Renal cortical epithelial cell (primary cell): ENCODE measurements at places on chromosomes 7 and 10. TPM values are rescaled to one million over a fixed set of nuclear protein-coding genes. Genes with fewer than 3 reads are reported as not detected.

GRCh38 chr10:239109-239508, 103.9 kb downstream of the ZMYND11 start:
- peak; percentile 9 for DNase-seq

The GALNT17 gene
- total RNA-seq = not detected in 2 replicates

GRCh38 chr7:44288381-44288685, 37.1 kb downstream of the CAMK2B start:
- DNase-seq = no peak

The HYAL4 gene
- total RNA-seq = not detected in 2 replicates

GRCh38 chr7:115230882-115231571, 309.1 kb downstream of the MDFIC start:
- DNase-seq = peak; percentile 100

DNA sequence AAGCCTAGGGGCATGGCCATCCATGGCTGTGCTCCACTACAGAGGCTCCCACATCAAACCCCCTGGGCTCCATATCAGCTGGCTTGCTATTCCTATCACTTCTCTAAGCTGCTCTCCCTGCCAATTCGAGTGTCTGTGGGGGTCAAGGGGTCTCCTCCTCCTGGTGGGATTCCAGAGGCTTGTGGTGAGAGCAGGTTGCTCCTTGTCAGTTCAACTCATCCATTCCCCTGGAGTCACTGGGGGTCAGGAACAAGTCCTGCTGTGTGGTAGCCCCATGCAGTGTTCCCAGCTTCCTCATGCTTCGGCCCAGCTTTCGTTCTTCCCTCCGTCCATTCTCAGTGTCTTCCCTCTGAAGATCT, 86.6 kb upstream of the UNC5B start:
- no peak for DNase-seq

DNA sequence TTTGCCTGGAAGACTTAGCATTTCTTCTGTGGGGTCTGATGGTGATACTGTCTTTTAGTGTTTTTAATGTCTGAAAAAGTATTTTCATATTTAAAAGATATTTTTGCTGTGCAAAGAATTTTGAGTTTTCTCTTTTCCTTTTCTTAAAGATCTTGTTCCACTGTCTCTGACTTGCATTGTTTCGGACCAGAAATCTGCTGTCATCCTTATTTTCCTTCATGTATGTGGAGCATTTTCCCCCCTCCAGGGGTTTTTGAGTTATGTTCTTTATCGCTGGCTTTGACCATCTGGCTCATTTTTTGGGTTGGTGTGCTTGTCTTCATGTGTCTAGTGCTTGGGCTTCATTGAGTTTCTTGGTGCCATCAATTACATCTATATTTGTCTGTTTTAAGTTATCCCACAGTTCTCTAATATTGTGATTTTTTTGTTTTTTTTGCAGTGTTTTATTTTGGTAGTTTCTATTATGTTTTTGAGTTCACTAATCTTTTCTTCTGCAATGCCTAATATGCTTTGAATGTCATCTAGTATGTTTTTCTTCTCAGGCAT, 119.9 kb downstream of the MGMT start:
- DNase-seq = peak; percentile 14

The CDK1 gene
- total RNA-seq = 3.8 and 50.5 TPM in 2 replicates

The GPC2 gene
- total RNA-seq = 1.6 and 2.3 TPM in 2 replicates

The ITGB8 gene
- total RNA-seq = 257 and 399 TPM in 2 replicates

GRCh38 chr10:103450201-103450695, 1.9 kb downstream of the CALHM2 start:
- DNase-seq = no peak

DNA sequence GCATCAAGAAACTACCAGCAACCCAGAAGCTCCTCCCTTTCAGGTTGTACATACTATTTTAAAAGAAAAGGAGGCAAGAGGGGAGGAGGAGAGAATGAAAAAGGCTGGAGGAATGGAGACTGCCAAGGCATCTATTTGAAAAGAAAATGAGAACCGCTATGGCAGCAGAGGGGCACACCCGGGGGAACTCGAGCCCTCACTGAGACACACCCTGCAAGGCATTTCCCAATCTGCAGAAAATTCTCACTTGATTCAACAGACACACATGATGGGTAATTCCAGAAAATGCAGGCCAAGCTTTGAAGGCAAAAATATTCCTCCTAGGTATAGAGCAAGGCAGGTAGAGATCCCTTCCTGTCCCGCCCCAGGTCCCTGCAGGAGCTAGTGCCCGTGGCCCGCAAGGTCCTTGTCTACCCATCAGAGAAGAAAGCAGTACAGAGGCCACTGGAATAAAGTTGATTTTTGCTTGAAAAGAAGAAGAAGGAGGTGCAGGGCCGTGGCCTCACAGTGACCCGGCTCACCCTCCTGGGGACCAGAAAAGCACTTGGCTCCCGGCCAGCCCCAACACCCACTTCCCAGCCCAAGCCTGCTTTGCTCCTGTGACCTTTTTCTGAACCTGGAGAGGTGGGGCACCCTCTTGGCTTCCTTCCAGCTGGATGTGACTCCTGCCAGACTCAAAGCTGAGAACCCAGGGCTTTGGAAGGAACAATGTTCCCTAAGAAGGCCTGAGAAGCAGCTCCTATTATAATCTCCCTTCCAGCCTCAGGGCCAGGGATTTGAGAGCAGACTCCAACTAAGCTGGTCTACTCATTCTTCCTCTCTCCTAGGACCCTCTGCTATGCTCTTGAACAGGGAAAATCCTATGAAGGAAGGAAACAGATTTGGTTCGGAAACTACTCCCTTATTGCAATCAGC, 6.2 kb upstream of the PIK3CG start:
- peak; percentile 60 for DNase-seq

The CALML3 gene
- not detected in 2 replicates for total RNA-seq

DNA sequence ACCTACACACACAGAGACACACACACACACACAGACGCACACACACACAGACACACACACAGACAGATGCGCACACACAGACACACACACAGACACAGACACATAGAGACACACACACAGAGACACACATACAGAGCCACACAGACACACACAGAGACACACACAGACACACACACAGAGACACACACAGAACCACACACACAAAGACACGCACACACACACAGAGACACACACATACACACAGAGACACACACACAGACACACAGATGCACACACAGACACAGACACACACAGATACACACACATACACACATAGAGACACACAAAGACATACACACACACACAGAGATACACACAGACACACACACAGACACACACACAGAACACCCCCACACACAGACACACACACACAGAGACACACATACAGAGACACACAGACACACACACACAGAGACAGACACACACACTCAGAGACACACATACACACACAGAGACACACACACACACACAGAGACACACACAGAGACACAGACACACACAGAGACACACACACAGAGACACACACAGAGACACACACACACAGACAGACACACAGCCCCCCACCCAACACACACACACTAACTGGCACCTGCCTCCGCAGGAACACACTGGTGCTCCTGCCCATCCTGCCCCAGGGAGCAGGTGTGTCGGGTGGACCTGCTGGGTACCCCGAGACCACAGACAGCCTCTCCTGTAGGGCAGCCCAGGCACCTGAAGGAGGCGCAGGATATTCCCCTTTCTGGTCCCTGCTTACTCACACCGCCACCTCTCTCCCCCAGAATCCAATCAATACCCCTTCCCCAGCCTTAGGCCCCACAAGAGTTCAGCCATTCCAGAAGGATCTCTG, 5.4 kb upstream of the FZD9 start:
- no peak for DNase-seq

DNA sequence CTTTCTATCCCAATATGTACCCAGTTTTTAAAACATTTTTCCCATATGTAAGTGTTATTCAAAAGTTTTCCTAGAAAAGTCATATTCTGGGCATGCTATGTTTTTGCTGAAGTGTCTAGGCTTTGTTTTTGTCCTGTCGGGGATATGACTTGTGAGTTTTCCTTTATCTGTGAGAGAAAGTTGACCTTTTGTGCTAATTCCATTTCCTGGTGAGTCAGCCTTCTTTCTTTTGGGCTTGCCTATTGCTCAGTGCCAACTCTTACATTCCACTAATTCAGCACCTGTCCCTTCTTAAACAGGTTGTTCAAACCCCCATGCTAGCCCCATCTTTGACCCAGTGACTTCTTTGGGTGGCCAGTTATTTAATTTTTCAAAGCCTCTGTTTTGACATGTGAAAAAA, 146.2 kb downstream of the AHR start:
- DNase-seq = peak; percentile 84

DNA sequence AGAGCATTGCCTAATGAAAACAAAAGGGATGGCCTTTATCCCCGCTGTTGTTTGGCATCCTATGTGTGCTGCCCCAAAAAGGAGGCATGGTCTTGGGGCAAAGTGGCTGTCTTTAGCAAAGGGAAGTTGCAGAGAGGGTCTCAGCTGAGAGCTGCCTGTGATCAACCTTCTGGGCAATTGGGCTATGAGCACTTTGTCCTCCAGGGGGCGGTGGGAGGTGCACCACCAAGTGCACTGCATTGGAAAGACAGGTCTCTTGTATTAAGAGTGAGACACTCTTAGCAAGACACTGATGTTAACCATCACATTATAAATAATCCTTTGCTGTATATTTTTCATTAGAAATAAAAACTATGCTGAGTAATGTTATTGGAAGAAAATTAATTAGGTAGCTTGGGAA, 314.8 kb downstream of the POM121L12 start:
- peak; percentile 42 for DNase-seq

DNA sequence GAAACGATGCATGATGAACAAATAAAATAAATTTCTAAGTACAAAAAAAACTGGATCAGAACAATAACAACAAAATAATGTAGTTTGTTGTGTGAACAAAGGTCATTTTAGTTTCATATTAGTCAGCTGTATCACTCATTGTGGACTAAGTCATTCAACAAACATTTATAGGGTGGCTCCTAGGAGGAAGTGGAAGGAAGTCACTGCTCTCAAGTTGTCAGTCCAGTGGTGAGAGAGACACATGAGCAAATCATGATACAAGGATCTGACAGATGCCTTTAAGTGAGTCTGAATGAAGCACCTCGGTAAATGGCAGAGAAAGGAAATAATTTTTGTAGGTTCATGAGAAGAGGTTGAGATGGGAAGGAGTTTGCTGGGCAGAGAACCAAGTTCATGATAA, 56.8 kb downstream of the EPDR1 start:
- peak; percentile 36 for DNase-seq

DNA sequence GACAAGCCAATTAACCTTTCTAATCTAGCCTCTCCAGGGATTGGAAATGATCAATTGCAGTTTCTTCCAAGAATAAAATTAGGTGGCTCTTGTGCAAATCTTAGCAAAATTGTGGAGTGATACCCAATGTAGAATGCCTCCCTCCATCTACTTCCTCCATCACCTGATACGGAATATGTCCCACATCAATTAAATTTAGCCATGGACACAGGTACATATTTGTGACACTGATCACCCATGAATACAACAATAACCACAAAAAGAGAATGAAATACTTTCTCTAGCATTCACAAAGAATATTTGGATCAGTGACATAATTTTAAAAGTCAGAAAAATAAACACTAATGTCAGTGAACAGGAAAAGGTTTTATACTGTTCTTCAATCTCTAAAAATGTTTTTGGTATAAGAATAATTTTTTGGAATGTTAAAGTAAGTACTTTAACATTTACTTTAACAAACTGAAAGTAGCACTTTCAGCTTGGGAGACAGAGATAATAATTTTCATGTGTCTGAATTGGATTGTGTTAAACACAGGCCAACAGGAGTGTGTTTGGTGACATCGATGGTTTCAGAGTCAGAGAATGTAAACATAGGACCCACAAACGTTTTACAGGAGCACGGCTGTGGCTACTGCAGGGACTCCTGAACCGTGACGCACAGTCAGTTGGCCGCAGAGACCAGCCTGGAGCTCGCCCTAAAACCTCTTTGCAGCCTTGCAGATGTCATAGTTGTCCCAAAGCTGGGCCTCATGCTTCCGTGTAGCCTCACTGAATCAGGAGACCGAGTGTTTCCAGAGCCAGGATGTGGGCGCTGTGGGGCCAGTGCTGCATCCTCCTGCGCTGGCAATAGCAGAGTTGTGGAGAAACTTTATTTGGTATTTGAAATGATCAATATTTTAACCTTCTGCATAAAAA, 7.2 kb downstream of the RBM20 start:
- DNase-seq = peak; percentile 65

DNA sequence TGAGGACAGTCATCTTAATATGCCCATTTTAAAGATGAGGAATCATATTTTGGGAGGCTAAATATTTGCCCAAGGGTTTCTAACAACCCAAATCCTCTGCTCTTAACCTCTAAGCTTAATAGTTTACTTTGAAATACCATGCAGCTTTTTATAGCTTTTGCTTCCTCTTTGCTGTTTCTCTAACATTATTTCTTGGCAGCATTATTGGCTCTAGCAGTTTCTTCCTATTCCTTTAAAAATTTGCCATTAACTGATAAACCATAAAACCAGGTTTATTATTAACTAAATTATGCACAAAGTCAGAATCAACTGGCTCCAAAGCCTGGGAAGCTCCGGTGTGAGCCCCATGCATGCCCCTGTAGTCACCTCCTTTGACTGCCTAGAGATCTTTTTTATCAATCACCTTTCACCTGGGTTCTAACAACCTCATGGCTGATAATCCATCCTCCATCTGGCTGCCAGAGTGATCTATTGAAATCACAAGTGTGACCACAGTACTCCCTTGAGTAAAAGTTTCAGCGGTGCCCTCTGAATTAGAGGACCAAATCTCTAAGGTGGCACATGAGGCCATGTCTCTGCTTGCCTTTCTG, 62.4 kb downstream of the ITGB8 start:
- DNase-seq = peak; percentile 93
